AG08395 (cell line): ENCODE measurements at places on chromosomes 2 and 18.
A peak's percentile ranks its signal among the peaks of the same experiment; 100 is the strongest.

GRCh38 chr2:176683618-176684111 lies 414.4 kb downstream of the MTX2 start:
- DNase-seq: no peak

DNA sequence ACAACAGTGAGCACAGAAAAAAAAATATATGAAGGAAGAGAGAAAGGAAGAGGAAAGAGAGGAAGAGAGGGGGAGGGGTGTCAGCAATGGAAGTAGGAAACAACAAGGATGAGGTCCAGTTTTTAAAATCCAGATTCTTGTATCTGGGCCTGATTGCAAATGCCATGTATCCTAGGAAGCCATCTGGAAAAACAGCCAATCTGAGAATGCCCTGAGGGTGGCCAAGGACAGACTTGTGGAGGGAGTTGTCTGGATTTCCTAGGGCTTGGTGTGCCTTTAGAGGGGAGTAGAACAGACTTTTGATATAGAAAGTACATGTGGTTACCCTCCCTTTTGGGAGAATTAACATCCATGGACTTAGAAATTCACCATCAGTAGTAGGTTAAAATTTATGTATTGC lies 47.1 kb downstream of the PRKCE start:
- DNase-seq: peak; percentile 10

GRCh38 chr2:212387146-212387545 lies 151.5 kb downstream of the ERBB4 start:
- no peak for DNase-seq

GRCh38 chr18:75322206-75322605 lies 105.3 kb downstream of the SMIM21 start:
- DNase-seq: no peak

DNA sequence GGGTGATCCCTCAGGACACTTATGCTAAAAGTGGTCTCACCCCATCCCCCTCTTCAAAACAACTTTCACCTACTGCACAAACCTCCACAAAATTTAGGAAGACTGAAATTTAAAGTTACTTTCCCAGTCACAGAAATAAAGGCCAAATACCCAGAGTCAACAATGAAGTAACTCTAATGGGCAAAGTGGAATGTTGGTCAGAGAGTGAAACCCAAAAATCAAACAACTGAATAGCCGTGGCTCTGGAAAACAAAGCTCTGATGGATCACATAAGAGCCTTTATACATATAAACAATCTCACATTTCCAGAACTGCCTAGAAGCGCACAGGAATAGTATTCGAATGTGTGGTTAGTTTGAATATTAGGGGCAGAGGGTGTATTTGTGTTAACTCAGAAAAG lies 4.7 kb downstream of the ACVR1 start:
- no peak for DNase-seq

GRCh38 chr2:128306931-128307460 lies 11.7 kb downstream of the HS6ST1 start:
- no peak for DNase-seq

DNA sequence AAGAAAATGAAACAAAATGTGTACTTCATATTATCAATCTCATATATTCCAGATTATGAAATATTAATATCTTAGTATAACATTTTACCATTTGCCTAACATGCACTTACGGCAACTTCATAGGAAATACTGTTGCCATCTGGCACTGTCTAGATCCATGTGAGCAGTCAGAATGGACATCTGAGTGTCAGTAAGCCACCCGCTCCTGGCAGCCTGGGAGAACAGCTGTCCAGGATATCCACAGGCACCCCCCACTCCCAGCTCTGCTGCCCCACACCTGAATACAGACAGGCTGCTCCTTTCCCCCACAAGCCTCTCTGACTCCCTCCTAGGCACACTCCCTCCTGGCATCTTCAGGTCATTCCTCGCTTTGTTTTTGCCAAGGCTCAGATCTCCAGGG lies 127.0 kb downstream of the GAREM1 start:
- DNase-seq: no peak

DNA sequence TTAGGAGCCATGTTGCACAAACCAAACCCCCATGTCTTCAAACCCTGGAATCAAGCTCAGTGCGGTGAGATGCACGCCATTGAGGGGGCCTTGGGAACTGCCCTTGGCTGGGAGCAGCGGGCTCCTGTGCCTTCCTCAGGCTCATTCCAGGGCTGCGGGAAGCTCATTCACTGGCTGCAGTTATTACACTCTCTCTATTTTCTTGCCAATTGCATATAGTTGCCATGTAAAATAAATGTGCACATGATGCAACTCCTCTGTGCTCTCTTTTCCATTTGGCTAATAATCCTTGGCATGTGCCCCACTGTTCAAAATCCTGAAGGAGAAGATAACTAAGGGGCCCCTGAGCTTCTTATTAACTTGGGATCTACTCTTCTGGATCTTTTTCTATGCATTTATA lies 74.7 kb downstream of the KCTD1 start:
- no peak for DNase-seq
